ENCODE measurements at places on chromosomes 5 and 9.

DNA sequence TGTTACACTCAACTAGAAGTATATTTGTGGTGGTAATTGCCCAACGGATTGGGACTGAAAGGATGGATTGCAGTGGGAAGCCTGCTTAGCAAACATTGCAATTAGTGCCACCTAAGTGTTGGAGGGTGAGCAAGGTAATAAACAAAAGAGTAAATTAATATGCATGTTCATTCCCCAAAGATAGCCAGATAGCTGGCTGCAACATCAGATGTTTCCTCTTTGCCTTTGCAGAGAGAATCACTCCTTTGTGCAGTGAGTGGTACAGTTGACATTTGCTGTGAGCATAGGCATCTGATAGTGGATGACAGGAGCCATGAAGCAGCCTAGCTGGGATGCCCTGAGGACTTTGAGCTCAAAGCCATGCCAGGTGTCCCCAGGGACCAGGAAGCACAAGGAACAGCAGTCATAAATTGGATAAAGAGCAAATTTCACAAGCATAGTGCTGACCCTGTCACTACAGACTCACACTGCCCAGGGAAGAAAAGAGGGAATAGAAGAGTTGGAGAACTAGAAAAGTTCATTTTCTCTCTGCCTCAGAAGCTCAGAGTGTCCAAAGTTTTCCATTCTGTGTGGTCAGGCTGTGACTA, 336.1 kb upstream of the SLC30A5 start:
- no peak for DNase-seq

DNA sequence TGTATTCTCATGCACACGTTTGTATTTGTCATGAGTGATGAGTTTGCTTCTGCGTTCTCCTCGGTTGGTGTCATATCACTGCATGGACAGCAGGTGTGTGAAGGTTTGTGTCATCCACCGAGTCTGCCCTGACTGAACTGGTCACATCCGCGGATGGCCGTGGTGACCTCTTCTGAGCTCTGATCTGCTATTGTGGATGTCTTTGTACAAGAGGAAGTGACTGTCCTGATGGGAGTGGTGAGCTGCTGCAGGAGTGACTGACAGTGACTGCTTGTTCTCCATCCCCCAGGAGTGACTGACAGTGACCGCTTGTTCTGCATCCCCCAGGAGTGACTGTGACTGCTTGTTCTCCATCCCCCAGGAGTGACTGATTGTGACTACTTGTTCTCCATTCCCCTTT, 69.9 kb downstream of the EHMT1 start:
- DNase-seq = no peak

- peak; percentile 80 for DNase-seq
Measured at GRCh38 chr5:73826301-73827105, 200.5 kb downstream of the ARHGEF28 start.

GRCh38 chr5:139481580-139482049, 943 bp downstream of the STING1 start:
- peak; percentile 55 for DNase-seq

GRCh38 chr9:104068546-104068945, 25.6 kb upstream of the SMC2 start:
- DNase-seq = no peak

- DNase-seq = no peak
Measured at GRCh38 chr9:133443248-133443647, 16.5 kb upstream of the CACFD1 start.

DNA sequence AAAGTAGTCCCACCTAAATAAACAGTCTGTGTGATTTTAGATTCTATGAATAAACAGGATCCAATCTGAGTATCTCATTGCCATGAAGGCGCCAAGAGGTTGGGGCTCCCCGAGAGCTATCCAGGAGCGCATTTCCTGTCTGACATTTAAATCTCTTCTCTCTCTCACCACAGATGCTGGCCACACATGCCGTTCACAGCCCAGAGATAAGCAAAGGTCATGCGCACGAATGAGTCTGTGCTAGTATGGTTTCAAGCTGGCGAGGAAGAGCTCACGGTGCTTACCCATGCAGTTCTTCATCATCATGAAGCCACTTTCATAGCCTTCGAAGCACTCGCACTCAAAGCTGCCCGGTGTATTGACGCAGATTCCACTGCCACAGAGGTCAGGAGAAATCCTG, 199.4 kb downstream of the FBN2 start:
- no peak for DNase-seq

DNA sequence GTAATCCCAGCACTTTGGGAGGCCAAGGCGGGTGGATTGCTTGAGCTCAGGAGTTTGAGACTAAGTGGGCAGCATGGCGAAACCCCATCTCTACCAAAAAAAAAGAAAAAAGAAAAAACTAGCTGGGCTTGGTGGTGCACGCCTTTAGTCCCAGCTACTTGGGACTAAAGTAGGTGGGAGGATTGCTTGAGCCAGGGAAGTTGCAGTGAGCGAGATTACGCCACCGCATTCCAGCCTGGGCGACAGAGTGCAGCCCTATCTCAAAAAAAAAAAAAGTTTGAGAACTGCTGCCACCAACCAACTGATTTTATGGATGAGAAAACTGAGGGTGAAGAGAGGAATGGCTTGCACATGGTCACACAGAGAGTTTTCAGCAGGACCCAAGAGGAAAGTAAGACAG, 175.1 kb downstream of the DOCK8 start:
- DNase-seq = no peak

DNA sequence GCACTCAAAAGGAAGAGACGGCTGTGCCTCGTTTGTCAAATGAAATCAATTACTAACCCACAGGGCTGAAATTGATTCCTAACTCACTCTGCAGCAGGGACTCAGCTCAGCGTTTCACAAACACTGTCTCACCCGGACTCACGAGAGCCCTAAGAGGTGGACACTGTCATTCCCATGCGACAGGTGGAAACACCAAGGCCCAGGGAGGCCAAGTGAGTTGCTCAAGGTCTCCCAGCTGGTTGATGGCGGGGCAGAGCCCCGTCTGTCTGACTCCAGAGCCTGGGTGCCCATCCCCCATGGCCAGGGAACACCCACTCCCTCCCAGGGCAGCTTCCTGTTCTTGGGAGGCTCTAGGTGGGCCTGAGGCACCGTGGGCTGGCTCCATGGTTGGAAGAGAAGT, 1.3 kb upstream of the PLPP7 start:
- no peak for DNase-seq

DNA sequence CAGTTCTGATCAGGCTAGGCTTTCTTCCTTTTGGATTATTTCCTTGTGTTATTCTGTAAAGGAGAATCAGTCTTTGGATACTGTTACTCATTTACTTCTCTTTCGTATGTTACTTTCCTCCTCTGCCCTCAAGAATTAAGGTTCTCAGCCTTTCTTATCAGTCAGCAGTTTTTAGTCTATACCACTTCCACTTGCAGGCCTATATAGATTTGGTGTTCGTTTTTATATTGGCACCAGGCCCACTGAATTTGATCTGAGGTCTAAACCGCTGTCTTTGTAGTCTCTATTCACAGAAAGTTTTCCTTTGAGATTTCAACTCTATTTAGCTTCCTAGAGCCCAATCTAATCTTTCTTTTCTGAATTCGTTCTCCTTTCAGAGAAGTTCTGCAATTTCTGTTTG, 62.8 kb downstream of the ERBIN start:
- no peak for DNase-seq

DNA sequence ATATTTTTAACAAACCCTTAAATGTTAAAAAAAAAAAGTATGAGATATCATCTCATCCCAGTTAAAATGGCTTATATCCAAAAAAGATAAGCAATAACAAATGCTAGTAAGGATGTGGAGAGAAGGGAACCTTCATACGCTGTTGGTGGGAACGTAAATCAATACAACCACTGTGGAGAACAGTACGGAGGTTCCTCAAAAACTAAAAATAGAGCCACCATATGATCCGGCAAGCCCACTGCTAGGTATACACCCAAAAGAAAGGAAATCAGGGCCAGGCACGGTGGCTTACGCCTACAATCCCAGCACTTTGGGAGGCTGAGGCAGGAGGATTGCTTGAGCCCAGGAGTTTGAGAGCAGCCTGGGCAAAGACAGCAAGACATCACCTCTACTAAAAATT, 3.0 kb downstream of the MTMR12 start:
- DNase-seq = no peak

DNA sequence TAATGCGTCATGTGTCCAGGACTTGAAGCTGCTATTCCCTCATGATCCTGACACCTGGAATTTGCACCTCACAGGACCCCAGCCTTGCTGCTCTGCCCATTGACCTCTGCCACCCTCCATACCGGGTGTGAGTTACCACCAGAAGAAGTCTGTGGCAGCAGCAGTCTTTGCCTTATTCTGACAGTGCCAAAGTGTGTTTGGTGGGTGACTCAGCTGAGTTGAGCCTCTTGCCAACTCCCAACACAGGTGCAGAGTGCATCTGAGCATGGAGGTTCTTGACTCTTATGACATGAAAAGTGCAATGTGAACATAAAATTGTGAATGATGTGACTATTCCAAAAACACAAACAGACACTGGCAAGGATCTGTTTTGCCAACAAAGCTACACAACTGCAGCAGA, 1166.5 kb upstream of the CDH18 start:
- no peak for DNase-seq

DNA sequence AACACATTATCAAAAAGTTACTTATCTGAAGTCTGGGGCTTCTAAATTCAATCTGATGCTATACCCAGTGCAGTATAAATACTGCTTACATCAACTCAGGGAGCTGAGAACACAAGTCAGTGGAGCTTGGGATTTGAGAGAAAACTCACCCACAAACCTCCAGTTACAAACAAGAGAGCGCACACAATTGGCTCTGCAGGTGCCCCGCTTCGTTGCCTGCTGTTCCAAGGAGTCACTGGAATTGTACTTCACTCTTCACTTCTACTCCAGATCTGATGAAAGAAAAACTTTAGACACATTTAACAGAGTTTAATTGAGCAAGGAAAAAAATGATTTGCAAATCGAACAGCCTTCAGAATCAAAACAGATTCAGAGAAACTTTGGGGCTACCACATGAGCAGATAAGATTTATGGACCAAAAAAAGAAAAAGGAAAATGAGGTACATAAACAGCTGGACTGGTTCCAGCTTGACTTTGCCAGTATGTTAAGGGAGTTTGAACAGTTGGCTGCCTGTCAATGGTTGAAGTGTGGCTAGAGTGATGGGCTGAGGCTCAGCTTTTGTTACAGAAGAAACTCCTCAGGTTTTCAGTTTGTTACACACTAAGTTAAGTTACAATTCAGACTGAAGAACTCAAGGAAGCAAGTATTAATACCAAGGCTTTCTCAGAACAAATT, 156.6 kb downstream of the AOPEP start:
- no peak for DNase-seq

GRCh38 chr5:167280111-167280510, 1011.3 kb upstream of the WWC1 start:
- no peak for DNase-seq

DNA sequence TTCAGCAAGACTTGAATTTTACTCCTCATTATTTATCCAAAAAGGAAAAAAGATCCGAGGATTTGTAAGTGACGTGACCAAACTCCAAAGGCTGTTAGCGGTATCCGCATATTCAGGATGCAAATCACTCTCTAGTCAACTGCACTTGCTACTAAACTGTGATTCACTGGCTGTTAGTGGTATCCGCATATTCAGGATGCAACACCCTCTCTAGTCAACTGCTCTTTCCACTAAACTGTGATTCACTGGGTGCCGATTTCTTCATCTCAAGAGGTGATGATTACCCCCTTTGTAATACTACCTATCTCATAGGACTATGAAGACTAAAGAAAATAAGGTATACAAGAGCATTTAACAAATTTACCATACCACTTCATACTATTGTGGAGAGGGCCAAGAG, 5.7 kb downstream of the MAPKAP1 start:
- DNase-seq = peak; percentile 80

GRCh38 chr9:120465685-120466407, 114.1 kb downstream of the CDK5RAP2 start:
- peak; percentile 43 for DNase-seq

DNA sequence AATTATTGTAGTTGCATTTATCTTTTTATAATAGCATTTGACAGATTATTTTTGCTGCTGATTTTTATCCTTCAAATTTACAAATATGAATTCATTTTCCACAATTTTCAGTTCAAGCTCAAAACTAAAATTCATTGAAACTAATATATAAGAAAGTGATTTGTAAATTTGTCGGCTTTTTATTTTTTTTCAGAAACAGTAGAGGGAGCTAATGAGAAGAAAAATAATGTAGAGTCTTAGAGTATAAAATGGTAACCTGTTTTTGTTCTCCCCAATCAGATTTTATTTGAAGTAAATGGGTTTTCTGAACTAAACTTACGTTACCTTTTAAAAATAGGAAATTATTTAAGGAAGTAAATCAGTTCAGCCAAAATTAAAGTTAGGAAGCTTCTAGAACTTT, 19.2 kb downstream of the PRRC1 start:
- peak; percentile 21 for DNase-seq

DNA sequence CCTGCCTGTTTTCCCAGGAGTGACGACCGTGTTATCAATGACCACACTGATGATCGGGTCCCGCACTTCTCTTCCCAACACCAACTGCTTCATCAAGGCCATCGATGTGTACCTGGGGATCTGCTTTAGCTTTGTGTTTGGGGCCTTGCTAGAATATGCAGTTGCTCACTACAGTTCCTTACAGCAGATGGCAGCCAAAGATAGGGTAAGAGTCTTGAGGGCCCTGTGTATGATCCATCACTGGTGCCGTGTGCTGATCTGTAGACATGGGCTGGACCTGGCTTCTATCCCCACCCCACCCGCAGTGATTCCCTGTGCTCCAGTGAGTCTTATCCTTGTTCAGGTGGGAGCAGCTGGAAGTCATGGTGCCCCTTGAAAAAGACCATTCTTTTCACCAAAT, 26.0 kb downstream of the GABRP start:
- peak; percentile 66 for DNase-seq

DNA sequence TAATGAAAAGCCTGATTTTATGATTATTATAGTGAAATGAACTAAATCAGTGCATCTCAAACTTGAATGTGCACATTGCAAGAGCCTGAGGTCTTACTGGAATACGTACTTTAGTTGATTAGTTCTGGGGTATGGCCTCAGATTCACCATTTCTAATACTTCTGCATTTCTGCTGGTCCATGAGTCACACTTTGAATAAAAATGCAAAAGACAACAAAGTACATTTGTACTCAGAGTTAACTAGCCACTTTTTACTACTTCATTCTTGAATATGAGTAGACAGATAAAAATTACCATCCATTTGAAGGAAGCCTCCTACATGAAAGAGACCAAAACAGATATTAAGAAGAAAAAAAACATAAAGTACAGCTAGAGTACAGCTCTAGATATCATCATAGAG, 27.1 kb upstream of the PRR16 start:
- peak; percentile 20 for DNase-seq

DNA sequence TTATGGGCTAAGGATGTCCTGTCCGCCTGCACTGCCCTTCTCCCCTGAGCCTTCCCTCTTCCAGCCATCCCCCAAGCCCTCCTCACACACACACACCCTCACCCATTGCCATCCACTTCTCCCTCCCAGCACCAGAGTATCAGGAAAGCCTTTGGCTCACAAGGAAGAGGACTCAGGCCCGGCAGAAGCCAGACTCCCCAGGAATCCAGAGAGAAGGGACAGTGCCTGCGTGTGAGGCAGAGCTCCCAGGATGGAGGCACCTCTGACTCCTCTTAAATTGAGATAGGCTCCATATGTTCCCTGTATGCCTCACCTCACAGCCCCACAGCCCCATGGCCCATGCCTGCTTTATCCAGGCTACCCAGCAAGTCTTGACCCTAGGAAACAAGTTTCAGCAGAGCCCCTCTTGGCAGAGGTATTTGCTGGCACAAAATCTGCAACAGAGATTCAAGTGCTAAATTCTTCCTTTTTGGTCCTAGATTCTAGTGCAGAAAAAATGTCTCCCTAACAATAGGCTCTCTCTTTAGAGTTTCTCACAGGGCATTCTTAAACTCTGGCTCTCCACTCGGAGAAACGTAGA, 761 bp downstream of the IL17B start:
- DNase-seq = no peak
